ENCODE measurements at places on chromosomes 12 and 14. TPM values are rescaled to one million over a fixed set of nuclear protein-coding genes. Genes with fewer than 3 reads are reported as not detected.

GRCh38 chr14:98834119-98834518 is 437.9 kb downstream of the BCL11B start:
- no peak for DNase-seq

- no peak for DNase-seq
Measured at GRCh38 chr12:22755629-22756028, 130.7 kb downstream of the ETNK1 start.

DNA sequence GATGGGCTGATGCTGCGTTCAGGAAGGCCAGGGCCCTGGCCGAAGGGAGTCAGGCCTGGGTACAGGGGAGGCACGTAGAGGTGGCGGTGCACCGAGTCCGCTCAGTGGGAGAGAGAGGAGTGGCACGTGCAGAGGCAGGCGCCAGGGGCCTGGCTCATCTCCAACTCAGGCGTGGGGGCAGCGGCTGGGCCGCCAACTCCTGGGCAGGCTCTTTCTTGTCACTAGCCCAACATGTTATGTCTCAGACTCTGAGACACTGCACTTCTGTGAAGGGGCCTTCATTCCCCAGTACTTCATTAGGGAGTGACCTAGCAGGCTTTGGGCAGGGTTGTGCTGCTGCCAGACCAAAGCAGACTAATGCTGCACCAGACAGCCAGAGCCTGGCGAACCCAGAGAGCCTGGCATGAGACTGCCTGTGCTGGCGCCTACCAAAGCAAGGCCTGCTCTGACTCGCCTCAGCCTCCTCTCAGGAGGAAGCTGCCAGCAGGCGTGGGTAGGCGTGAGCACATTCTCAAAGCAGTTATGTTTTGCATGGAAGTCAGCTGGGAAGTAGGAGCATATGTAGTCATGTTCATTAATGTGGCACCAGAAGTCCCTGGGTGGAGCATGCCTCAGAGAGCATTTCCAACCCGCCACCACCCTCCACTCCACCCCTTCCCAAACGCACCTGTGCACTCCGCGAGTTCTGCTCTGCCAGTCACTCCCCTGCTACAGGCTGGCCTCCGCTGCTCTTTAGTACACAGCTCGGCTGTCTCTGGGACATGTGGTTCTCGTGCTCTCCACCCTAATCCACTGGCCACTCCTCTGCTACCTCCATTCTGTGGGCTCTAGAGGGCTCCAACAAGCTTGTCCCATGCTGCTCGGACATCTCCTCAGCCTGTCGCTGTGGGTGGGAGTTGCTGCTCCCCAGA is 9.7 kb downstream of the CKB start:
- no peak for DNase-seq

- DNase-seq = no peak
Measured at GRCh38 chr12:92550661-92551060, 152.1 kb upstream of the PLEKHG7 start.

GALNT9 gene
- total RNA-seq = not detected

SIX4 gene
- 4.1 TPM for total RNA-seq

Measured in RPMI7951 (cell line).